Vagina (tissue), 2 donors: ENCODE measurements at places on chromosomes 4 and X.

GRCh38 chr4:114056599-114056998 is 77.2 kb upstream of the ARSJ start:
- no peak for DNase-seq

- DNase-seq, result no peak
Observed at GRCh38 chrX:14673764-14674163, 144.4 kb downstream of the GLRA2 start.

- DNase-seq, result no peak
Observed at GRCh38 chrX:1239681-1240142, 27.3 kb upstream of the CRLF2 start.

DNA sequence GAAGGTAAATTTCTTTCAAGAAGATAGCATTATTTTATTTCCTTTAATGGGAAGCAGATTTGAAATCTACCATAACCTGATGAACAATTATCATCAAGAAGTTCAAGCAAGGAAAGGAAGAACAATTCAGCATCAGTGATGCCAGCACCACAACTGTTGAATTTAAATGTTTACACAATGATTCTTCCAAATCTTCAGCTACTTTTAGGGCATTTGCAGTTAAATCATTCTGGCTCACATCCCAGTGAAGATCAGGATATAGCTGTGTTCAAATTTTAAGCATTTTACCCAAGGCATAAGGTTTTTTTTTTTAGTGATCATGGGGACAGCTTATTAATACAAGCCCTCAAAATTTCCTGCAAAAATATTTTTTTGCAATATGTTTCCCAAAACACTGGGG is 112.9 kb downstream of the SHISA3 start:
- DNase-seq, result no peak

- DNase-seq, result no peak
Observed at GRCh38 chr4:175511861-175512260, 300.2 kb downstream of the GPM6A start.

- DNase-seq, result no peak
Observed at GRCh38 chr4:123418351-123418931, 21.8 kb downstream of the SPRY1 start.

- DNase-seq, result no peak
Observed at GRCh38 chr4:100949350-100949935, 397.9 kb downstream of the PPP3CA start.

GRCh38 chrX:74902806-74903205 is 22.4 kb downstream of the NEXMIF start:
- DNase-seq, result no peak

- DNase-seq, result no peak
Observed at GRCh38 chr4:28548594-28548993, 1688.0 kb downstream of the STIM2 start.

DNA sequence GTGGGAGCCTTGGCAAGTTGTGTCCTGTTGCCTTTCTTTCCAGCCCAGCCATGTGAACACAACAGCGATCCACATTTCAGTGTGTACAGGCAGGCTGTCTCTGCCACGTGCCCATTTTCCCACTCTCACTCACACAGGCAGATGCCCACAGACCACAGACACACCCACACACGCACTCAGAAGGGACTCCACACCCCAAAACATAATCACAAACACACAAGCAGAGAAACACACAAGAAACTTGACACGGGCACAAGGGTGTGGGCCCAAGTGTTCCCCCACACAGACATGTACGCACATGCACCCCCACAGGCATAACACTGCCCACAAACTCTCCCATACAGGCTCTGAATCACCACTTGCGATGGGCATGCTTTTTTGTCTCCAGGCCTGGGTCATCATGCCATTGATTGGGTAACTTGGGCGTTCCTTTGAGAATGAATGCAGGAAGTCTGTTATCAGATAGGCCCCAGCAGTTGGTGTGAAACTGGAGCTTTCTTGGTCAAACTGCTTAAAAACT is 84.3 kb downstream of the NBDY start:
- peak; percentile 87 for DNase-seq

- DNase-seq, result no peak
Observed at GRCh38 chrX:150544222-150544787, 24.1 kb upstream of the MTM1 start.

GRCh38 chrX:97159916-97160800 is 276.4 kb downstream of the RPA4 start:
- DNase-seq, result no peak

GRCh38 chr4:183186813-183187212 is 87.8 kb downstream of the WWC2 start:
- no peak for DNase-seq

DNA sequence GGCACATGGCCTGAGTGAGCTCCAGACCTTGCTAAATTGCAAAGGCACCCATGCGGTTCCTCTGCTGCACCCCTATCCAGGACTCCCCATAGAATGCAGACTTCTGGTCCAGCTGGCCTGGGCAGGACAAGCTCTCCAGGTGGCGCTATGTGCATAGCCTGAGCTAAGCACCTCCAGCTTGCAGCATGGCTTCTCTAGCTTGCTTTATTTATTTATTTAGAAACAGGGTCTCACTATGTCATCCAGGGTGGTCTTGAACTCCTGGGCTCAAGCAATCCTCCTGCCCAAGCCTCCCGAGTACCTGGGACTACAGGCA is 5.5 kb upstream of the WFS1 start:
- no peak for DNase-seq

GRCh38 chr4:164807611-164808010 is 53.7 kb downstream of the SMIM31 start:
- no peak for DNase-seq

DNA sequence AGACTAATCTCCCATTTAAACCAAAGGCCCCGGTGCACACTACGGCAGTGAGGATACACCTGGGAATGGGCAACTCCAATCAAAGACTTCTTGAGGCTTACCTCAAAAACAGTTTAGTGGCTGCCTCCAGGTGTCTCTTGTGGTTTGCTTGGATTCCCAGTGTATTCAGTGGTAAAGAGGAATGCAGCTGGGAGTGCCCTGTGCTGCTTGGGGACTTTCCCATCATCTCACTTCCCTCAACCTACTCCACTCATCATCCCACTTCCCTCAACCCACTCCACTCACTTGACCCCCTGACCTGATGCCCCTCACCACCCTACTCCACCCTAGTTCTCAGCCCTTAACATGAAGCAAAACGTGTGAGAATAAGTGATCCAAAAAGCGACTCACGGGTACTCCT is 177.3 kb upstream of the ETNPPL start:
- no peak for DNase-seq

DNA sequence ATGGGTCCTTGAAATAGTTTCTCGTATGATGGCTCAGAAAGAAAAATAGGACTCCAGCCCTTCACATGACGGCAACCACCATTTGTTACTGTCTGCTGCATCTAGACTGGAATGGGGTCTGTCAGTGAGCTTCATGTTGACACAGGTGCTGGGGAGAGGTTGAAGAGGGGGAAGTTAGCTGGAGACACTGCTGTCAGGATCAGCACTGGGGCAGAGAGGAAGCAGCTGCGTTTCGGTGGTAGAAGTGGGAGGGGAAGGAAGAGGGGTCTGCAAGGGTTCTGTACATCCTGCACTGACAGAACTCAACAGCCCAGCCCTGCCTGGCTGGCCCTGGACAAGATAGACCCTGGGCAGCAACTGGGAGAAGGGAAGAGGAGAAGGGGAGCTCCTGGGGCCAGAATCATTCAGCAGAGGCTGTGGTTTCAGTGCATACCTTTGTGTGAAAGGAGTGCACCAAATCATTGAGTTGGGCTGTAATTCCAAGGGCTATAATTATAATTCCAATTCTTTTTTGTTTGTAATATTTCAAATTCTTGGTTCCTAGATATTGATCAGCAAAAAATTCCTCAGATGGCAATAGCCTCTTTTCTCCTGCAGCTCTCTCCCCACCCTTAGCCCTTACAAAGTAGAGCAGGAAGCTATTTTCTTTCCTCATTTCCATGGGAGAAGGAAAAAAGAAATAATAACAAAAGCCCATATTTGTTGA is 119.4 kb upstream of the C1GALT1C1 start:
- no peak for DNase-seq

DNA sequence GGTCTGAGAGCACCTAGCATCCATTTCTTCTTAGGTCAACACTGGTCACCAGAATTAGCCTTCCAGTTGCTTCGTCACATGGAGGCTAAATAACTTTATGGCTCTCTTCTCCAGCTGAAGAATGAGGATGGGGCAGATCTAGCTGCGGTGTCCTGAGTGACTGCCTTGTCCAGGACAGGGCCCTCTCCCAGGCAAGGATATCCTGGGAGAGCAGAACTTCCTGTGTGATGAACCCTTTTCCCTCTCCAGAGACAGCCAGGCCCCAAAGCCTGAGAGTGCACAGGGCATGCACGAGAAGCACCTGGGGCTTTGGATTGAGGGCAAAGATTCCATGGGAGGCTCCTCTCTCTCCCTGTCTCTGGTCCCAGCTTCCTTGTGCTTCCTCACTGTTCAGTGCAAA is 108.2 kb upstream of the MAMLD1 start:
- DNase-seq, result peak; percentile 72

GRCh38 chr4:161577579-161578301 is 586.1 kb downstream of the FSTL5 start:
- no peak for DNase-seq

GRCh38 chr4:138609943-138610350 is 367.8 kb upstream of the SLC7A11 start:
- DNase-seq, result no peak

DNA sequence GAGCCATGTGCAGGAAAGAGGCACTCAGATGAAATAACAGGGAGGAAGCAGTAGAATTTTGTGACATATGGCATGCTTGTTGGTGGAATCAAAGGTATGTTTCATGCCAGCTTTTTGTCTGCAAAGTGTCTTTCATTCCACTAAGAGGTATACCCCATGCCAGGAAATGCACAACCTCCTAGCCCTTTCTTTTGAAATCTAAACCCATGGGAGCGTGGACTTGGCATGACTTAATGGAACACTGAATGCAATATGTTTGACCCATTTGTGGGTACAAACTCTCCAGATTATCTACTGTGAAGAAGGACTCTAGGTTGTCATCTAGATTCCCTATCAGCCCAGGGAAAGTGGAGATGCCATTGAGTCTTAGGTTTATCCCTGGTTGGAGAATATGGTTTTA is 338.3 kb upstream of the TEX13C start:
- DNase-seq, result no peak

GRCh38 chr4:128725405-128726055 is 84.0 kb upstream of the JADE1 start:
- no peak for DNase-seq

DNA sequence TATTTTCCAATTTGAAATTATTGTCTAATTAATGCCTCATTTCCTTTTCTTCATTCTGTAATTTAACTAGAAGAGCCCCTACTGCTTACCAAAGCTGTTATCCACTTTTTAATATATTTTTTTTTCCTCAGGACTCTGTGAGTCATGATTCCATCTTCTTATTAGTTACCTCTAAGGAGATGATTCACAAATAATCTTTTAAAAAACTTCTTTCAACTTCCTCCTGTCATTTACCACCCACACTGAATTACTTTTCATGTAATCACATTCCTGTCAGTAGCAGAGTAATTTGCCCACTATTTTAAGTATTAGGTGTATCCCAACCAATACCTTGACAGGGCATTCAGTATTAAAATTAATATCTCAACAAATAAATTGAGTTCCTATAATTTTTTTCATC is 470.9 kb upstream of the ADGRL3 start:
- no peak for DNase-seq

DNA sequence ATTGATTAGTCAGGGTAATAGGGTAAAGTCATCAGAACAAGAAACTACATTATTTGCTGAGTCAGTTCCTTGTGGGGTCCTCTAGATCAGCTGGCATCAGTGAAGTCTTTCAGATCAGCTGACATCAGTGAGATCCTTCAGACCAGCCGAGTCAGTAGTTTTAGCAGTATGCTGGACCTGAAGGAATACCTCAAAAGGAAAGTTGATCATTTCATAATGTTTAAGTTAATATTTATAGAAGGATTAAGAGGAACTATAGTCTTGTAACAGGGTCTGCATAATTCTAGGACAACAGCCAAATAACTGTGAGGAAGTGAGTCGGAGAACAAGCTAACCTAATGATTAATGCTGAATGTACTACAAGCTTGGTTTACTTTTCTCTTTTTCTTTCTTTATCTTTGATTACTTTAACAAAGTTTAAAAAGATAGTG is 958 bp upstream of the UGT2B7 start:
- no peak for DNase-seq

DNA sequence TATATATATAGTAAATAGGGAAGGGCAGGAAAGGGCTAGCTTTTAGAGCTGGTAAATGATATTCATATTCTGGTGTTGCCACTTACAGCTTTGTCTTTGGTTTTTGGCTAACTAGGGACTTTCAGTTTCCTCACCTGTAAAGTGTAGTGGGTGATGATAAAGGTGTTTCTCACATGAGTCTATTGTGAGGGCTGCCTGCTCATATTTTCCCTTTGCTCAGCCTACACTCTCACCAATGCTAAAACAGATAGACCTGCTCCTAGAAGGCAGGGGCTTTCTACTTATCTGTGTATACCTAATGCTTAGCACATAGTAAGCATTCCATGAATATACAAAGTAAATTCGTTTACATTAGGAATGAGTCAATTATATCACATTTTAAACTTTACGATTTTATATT is 137.2 kb upstream of the HS3ST1 start:
- no peak for DNase-seq

DNA sequence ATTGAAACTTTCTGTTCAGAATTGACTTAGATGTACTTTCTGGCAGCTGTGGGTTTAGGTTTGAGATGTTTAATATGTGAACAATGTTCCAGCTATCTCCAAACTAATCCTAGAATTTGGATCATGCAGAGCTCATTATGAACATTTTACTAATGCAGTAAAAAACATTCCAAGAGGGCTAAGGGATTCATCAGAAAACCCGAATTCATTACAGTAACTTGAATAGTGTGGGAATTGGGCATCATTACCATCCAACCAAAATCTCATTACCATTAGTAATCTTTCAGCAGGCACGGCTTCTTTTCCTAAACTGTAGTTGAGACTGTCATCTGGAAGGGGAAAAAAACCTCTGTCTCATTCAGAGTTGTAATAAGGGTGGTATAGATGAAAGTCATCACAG is 91.0 kb downstream of the LIMCH1 start:
- DNase-seq, result no peak

- no peak for DNase-seq
Observed at GRCh38 chrX:46713672-46714490, 45.0 kb downstream of the SLC9A7 start.

DNA sequence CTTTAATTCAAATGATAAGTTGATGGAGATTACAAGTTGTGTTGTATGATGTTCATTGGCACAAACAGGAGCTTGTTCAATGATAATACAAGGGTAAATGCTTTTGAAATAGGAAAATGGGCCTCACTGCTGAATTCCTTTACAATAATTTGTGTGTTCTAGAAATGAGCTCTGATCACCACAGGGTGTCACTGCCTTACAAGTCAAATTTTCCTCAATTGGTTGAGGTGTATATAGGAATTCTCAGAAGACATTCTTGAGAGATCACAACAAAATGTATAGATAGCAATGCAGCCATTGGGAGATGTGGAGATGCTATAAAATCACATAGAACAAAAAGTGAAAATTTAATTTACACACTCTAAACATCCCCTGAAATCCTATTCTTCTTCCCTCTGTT is 49.6 kb downstream of the KLF8 start:
- DNase-seq, result no peak
